ENCODE measurements at places on chromosomes 1 and 21.

- no peak for DNase-seq
These were observed 36.7 kb upstream of the APOBEC4 start for GRCh38 chr1:183689762-183690204.

DNA sequence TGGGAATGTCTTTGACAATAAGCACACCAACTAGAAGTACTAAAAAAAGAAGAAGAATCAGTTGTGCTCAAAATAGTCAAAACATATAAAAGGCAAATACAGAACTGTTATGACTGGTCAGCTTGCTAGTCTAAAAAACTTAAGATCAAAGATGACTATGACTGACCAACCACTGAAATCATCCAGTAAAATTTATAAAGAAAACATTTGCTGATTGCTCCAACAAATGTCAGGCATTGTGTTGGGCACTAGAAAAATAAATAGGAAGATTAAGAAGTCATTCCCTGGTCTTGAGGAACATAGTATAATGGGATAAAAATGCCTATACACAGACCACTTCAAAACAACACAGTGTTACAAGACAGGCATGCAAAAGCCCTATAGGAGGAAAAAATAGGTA, 9.3 kb upstream of the ANGPTL3 start:
- DNase-seq = no peak

- no peak for DNase-seq
These were observed 8.4 kb upstream of the UBE2U start for GRCh38 chr1:64195081-64195395.

DNA sequence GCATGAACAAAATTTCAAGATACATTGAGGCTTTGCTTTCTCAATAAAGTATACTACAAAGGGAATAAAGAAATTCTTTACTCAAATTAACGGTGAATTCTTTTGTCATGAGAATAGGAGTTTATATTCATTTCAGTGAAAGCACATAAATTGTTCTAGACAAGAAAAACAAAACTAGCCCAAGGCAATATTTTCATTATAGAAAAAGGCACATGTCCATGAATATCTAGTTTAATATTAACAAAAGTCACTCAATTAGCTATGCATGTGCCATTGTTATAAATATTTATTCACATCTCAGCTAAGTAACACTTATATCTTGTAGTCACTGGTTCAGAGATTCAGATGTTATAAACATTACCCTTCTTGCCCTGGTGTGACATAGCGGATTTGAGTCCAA, 369.3 kb downstream of the GPATCH2 start:
- no peak for DNase-seq

DNA sequence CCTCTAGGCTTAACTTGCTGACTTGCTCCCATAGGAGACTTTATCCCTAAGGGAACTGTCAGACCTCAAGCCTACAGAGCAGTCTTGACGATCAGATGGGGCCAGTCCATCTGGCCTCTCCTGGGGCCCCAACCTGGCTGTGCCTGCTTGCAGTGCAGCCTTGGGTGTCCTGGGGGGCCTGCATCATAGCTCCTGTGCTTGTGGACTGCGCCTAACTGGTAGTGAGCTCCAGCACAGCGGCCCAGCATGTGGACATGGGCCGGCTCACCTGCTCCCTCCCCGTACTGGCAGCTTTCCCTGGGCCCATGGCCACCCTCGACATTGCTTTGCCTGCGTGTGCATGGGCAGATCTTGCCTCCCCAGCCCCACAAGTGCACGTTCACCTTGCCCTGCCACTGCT, 76.1 kb downstream of the INTS7 start:
- no peak for DNase-seq

GRCh38 chr1:64295561-64295960, 92.1 kb downstream of the UBE2U start:
- no peak for DNase-seq

DNA sequence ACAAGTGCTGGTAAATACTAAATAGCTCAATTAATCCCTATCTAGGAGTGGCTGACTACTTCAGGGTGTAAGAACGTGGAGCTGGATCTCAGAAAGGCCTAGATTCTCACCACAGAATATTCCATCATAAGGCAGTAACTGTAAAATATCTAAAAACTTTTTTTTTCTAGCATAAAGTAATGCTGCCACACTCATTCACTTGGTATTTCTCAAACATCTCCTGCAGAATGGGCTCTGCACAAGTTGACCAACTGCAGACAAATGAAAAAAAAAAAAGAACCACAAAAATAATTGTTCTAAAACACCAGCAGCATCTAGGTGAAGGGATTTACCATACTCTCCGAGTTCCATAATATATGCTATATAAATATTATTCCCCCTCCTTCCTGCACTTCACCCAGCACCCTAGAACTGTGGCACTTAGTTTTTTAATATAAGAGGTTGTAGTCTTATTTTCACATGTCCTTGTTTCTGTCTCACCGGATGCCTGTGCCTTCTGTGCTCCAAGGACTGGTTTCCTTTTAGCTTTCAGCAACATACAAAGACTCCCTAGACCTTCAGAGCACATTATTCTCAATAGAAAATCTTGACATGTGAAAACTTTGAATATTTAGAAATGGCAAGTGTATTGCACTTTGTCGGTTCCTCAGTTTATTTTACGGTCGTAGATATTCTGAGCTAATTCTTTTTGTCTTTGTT, 8.9 kb downstream of the VSIG8 start:
- no peak for DNase-seq

GRCh38 chr1:185486346-185486745, 169.3 kb upstream of the IVNS1ABP start:
- no peak for DNase-seq

DNA sequence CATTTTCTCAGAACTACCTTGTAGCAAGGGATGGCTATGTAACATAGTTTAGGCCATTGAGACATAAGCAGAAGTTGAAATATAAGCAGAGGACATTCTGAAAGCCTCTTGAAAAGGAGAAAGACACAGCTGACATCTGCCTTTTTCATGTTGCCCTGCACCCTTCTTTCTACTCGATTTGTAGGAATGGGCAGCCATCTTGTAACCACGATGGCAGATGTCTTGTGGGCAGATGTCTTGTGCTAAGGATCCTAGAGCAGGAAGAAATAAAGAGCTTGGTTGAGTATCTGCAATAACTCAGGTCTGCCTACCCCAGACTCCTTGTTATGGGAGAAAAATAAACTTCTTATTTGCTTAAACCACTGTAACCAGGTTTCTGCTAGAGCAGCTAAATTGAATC, 351.0 kb downstream of the PDE4B start:
- DNase-seq = no peak

DNA sequence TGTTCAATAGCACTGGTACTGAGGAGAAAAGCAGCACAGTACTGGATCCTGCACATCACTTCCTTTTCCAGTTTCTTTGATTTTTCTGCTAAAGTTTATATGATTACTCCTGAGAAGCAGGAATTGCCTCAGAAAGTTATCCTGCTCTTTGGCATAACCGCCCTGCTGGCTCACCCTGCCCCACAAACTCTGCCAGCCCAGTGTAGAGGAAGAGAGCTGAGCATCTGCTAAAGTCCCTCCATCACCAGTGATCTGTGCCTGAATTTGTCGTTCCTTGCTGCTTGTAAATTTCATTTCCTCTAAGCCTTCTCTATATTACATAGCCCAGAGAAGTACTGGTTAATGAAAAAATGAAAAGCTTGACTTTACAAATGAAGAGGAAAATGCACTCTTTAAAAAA, 87.0 kb upstream of the C1orf21 start:
- no peak for DNase-seq

GRCh38 chr1:226549094-226549936, 751 bp downstream of the STUM start:
- peak; percentile 8 for DNase-seq

- DNase-seq = no peak
These were observed 77.0 kb upstream of the GNG4 start for GRCh38 chr1:235726557-235726956.

DNA sequence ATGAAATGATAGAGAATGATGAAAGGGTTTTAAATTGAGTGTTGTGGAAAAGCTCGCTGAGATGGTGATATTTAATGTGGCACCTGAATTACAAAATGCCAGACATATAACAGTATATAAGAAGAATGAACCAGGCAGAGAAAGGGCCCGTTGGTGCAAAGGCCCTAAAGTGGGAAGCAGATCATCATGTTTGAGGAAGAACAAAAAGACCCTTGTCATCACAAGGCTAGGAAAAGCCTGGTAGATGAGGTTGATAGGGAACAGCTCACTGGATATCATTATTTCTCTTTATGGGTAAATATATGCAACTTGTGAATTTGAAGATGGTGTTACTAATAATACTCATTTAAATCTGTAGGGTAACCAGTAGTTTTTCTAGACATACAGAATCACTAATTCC, 11.0 kb downstream of the RAP1A start:
- DNase-seq = no peak

GRCh38 chr1:245752561-245752960, 597.8 kb downstream of the KIF26B start:
- no peak for DNase-seq

GRCh38 chr1:55931081-55931940, 648.1 kb downstream of the PLPP3 start:
- no peak for DNase-seq

DNA sequence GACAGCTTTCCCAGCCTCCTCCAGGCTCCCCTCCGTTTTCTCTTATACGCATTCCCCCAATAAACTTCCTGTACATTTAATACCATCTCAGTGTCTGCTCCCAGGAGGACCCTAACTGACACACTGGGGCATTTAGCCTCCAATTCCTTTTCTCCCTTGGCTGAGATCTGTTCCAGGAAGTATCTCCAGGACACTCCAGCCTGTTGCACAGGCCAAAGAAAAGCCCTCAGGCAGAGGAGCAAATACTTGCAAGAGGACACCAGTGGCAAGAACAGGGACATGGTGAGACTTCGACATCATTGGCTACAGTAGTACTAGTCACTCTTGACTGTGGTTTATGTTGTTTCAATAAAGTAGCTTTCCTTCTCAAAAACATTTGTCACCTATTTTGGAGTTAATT, 4.7 kb upstream of the SYNJ1 start:
- DNase-seq = no peak

DNA sequence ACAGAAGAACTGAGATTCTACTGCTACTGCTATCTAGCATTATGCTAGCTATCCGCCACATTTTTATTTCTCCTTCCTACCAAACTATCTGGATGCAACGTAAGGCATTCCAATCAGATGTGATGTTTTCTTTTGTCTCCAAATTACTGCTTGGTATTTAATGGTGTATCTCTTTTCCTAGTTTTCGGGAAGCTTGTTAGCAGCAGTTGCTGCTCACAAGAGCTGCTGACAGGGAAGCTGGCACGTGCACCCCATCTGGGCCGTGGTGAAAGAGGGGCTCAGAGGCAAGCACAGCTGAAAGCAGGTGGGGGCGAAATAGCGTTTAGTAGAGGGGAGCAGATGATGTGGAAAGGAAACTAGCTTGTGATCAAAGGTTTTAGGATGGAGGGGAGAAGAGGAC, 57.3 kb downstream of the JAK1 start:
- no peak for DNase-seq

DNA sequence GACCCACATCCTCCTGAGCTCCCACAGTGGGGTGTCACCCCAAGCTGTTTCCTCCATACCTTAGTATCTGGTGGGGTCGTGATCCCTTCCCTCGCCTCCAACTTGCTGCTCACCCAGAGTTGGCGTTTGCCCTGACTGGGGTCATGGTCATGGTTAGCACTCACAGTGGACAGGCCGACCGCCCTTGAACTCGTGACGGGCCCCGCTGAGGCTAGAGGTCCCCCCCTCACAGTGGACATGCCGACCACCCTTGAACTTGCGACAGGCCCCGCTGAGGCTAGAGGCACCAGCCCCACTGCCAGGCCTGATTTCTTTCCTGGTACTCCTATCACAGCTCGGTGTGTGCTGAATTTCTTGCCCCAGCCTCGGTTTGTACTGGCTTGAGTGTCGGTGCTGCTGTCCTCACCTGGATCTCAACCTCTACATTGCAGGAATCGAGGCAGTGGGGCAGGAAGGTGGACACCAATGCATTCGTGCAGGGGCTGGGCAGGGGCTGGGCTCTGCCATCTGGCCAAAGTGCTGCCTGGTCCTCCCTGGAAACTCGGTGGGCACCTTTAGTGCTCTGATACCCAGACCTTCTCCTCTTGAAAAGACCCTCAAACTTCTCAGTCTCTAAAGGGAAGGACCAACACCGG, 37.5 kb upstream of the AJAP1 start:
- DNase-seq = no peak

Measured in T-cell (primary cell).